ENCODE measurements at places on chromosomes 1 and 21. TPM values are rescaled to one million over a fixed set of nuclear protein-coding genes. Genes with fewer than 3 reads are reported as not detected.
A peak's percentile ranks its signal among the peaks of the same experiment; 100 is the strongest.

GRCh38 chr21:43305336-43305665, 121.6 kb downstream of the SIK1 start:
- DNase-seq, result no peak

DNA sequence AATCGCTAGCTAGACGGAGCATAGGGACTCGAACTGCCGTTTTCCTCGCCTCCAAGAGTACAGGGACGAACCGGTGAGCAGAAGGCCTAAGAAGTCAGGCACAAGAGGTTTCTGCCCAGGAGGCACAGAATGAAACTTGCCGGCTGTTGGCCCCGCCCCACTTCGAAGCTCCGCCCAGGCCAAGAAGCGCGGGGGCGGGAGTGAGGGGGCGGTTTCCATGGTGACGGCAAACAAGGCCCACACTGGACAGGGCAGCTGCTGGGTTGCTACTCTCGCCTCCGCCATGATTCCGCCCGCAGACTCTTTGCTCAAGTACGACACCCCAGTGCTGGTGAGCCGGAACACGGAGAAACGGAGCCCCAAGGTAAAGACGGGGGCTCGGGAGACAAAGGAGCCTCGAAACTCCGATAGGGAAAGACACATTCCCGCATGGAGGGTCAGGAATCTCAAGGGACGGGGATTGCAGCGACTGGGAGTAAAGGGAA, at the start of gene DNALI1:
Gene DNALI1, plus strand, starts transcription at position 229 of the 485 bp plus-strand sequence. Its CDS starts 55 bp downstream, at position 284.
- peak; percentile 88 for DNase-seq

DNA sequence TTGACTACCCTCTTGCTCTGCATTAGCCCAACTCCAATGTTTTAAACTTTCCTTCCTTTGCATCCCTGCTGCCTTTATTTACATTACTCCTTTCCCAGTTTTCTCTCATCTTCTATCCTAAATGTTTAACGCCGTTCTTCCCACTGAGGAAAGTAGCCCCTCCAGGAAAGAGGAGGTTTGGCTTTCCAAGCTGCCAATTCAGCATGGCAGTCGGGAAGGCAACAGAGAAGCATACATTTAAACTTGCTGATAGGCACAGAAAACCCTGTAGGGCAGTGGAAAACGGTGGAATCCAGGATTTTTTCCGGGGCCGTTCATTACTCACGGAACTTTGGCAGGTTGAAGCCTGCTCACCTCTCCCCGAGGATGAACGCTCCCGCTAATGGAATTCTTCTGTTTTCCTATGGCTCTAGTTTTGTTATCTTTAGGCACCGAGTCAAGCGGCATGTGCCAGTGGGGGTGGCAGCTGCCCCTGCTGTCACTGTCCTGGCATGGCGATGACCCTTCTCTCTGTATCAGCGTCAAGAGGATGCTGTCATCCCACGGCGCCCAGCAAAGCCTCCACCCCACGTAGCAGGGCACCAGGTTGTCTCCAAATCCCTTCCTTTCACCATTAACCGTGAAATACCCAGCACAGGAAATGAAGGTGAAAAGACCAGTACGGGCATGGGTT, 48.3 kb downstream of the ZBTB18 start:
- no peak for DNase-seq

- DNase-seq, result no peak
Measured at GRCh38 chr21:14099570-14099969, 111.2 kb downstream of the LIPI start.

AKR1A1 gene
- total RNA-seq, result 47.3 TPM

DNA sequence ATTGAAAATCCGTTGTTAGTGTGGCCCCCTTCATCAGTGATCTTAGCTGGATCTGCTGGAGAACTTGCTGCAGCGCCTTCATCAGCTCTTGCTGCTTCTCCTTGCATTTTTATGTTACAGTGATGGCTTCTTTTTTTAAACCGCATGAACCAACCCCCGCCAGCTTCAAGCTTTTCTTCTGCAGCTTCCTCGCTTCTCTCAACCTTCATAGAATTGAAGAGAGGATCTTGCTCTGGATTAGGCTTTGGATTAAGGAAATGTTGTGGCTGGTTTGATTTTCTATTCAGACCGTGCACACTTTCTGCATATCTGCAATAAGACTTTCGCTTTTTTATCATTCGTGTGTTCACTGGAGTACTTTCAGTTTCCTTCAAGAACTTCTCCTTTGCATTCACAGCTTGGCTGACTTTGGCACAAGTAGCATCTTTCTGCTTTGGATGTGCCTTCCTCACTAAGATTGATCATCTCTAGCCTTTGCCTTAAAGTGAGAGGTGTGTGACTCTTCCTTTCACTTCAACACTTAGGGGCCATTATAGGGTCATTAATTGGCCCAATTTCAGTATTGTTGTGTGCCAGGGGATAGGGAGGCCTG, 13.1 kb downstream of the RNF187 start:
- peak; percentile 22 for DNase-seq

DNA sequence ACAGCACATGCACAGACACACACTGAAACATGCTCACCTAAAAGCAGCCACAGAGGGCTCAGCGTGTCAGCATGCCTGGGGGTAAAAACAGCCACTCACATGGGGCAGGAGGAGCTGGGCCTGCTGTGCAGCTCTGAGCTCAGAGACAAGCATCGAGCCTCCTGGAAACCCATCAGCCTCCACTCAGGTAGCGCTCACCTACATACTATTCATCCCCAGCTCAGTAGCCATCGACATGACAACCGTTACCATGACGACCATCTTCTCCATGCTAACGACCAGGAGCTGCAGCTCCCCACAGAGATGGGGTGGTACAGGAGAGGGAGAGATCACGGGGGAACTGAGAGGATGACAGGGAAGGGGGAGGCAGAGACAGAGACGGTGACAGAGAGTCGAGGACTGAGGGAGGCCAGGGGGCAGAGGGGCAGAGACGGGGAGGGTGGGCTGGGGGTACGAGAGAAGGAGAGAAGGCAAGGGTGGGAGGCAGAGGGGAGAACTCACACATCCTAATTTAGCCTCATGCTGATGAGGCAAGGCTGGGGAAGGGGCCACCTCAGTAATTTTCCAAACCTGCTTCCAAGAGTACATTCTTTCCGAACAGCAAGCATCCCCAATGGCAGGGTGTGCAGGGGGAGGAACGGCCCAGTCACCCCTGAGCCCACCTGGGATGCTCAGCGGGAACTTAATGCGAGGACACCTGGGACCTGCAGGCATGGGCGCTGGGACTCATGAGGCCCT, 28.4 kb downstream of the SDC3 start:
- DNase-seq, result no peak

NBPF4 gene
- not detected for total RNA-seq

GRCh38 chr21:29511096-29511495, 212.4 kb downstream of the BACH1 start:
- DNase-seq, result no peak

C1orf87 gene
- total RNA-seq, result not detected

GRCh38 chr1:82297139-82297896, 496.6 kb downstream of the ADGRL2 start:
- DNase-seq, result no peak

- DNase-seq, result no peak
Measured at GRCh38 chr1:90821152-90821787, 104.2 kb upstream of the BARHL2 start.

MIXL1 gene
- total RNA-seq, result 0.27 TPM

DNAJC6 gene
- total RNA-seq, result 6.5 TPM

DNA sequence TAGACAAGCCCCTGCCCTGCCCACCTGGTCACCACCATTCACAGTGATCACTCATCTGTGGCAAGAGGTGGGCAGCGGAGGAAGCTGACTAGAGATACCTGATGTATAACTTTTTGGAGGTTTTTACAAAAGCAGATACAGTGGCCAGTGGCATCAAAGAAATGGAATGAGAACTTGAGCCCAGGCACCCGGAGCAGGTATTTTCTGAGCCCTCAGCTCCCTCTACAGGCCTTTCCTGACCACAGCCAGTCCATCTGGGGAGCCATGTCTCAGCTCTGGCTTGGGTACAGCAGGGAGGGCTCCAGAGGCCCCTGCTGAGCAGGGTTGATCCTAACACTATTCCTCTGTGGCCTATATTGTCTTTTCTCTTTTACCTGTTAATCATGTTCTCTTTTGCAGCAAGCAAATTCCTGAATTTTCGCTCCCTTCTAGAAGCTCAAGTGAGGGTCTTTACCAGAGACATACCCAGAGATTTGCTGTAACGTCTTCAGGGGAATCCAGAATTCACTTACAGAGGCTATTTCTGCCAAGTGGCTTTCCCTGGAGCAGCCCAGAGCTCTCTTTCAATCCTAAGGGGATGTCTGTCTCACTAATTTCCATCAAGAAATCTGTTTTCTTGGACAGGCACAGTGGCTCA, 27.3 kb downstream of the GPR157 start:
- no peak for DNase-seq

DNA sequence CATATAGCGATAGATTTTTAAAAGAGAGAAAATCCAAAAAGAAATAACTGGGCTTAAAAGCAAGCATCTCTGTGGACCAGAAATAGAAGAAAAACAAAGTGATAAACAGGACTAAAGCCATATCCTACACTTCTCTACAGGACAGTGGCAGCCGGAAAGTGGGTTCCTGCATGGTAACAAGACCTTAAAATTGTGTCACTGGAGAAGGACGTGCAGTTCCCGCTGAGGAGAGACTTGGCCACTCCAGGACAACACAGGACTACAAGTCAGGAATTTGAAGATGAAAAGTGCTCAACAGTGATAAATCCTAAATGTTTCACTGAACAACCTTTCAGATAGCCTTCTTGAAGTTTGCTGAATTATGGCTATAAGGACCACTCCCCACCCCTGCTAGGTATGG, 1.9 kb upstream of the HLCS start:
- DNase-seq, result no peak

S100A7A gene
- total RNA-seq, result not detected

DNA sequence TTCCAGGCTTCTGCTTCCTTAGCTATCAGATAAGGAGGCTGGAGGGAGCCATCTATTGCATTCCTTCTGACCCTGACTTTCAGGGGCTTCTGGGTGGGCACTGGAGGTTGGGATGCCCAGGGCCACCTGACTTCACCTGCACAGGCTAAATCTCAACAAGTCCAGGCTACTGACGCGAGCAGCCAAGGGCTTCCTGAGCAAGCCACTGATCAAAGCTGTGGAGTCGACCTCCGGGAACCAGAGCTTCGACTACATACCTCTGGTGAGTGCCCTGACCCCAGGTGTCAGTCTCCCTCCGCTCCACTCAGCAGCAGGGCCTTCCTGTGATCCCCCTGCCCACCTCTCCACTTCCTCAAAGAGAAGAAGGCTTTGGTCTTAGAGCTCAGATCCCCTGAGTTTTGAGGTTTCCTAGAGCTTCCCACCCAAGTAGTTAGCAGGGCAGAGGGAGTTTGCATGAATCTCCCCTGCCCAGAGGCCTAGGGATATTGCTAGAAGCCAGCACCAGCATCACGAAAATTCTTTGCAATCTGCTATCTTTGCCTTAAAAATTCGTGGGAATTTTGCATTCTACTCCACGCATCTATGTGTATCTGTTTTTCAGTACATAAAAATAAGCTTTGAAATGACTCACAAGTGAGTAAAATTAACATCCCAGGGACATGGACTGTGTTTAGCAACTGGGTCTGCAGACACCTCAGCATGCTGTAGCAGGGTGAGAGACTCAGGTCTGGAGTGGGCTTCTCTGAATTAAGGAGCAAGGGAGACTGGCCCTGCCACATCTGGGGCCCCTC, 61.4 kb downstream of the VWA5B1 start:
- no peak for DNase-seq
